Endothelial cell (in vitro differentiated cells): ENCODE measurements at places on chromosomes 3 and 15. TPM values are rescaled to one million over a fixed set of nuclear protein-coding genes. Genes with fewer than 3 reads are reported as not detected.

Gene CCR8
- not detected for total RNA-seq

Gene MYO5A
- total RNA-seq = 9.1 TPM

Gene DHX36
- total RNA-seq = 53.8 TPM

Gene RAD18
- total RNA-seq = 12.2 TPM

Gene PLS1
- 2.0 TPM for total RNA-seq

Gene TTC23
- total RNA-seq = 24.3 TPM

DNA sequence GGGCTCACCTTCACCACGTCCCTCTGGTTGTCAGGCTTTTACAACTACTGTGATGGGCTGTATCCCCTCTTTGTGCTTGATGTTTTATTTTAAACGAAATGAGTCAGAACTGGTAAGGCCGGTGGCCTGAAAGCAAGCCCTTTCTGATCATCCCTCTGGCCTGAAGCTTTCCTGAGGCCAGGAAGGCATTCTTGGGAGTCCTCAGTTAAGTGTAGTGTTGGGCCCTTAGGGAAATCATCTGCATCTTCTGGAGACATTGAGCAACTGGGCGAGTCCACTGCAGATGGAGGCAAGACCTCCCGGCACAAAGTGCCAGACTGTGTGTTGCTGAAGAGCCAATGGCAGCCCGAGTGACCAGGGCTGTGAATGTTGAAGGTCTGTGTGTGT lies 33.0 kb upstream of the AMOTL2 start:
- no peak overlapping the region for H3K27ac ChIP-seq
- no peak overlapping the region for H3K4me3 ChIP-seq
- H3K36me3 ChIP-seq = no peaks in the 10 kb centered on the region
- H3K4me1 ChIP-seq = peaks cover 5% of the 10 kb centered on the region
- DNase-seq = no peak

GRCh38 chr15:89128320-89129122 lies 40.3 kb downstream of the ABHD2 start:
- H3K36me3 ChIP-seq = no peaks in the 10 kb centered on the region
- H3K4me3 ChIP-seq = no peak overlapping the region
- H3K27me3 ChIP-seq = peaks cover 1% of the 10 kb centered on the region
- H3K4me1 ChIP-seq = peaks cover 22% of the 10 kb centered on the region
- H3K27ac ChIP-seq = no peak overlapping the region

DNA sequence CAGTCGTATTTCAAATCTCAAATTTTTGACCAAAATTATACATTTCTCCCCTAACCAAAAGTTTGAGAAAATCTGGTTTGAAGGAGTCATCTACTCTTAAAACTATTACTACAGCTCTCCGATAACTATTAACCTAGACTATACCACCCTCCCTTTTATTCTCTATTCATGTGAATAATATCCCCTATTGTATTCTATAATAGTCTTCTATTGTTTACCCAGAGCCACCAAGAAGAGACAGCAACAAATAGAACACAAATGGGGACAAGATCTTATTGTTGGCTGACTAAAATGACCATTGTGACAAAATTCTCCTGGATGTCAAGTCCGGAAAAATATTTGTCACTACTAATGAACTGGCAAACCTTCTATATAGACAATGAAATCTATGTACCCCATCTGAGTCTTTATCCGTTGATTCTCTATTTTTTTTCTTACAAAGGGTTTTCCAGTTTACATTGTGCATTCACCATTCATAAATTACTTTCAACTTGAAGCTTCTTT lies 618.0 kb downstream of the CADM2 start:
- no peak overlapping the region for H3K27ac ChIP-seq
- no peak for DNase-seq
- no peak overlapping the region for H3K4me3 ChIP-seq
- H3K4me1 ChIP-seq = no peaks in the 10 kb centered on the region

GRCh38 chr3:30819067-30819798 lies 75.2 kb downstream of the GADL1 start:
- H3K27me3 ChIP-seq = no peaks in the 10 kb centered on the region
- no peaks in the 10 kb centered on the region for H3K36me3 ChIP-seq
- no peak overlapping the region for H3K27ac ChIP-seq
- DNase-seq = no peak
- no peak overlapping the region for H3K4me3 ChIP-seq

- no peak overlapping the region for H3K27ac ChIP-seq
- H3K36me3 ChIP-seq = no peaks in the 10 kb centered on the region
- no peaks in the 10 kb centered on the region for H3K4me1 ChIP-seq
- no peak for DNase-seq
- no peak overlapping the region for H3K4me3 ChIP-seq
Observed at GRCh38 chr3:9292516-9292915, 43.1 kb upstream of the SRGAP3 start.

DNA sequence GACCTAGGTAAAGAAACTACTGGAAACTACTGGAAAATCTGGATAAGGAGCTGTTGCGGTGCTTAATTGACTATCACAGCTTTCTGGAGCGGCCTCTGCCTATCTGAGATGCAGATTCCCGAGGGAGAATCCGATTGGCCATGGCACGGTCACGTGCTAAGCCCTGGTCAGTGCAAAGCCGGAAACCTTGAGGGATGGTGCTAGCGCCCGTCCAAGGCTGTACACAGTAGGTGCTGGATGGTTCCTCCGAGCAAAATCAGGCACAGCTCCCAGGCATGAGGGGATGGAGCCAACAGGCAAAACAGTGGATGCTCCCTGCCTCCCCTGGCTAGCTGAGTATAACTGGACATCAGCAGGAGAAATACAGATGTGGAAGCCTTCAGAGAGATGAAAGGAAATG lies 238.7 kb upstream of the HES1 start:
- H3K27ac ChIP-seq = peak overlapping the region; percentile 14
- no peak for DNase-seq
- H3K4me3 ChIP-seq = no peak overlapping the region
- no peaks in the 10 kb centered on the region for H3K36me3 ChIP-seq
- peaks cover 2% of the 10 kb centered on the region for H3K27me3 ChIP-seq

GRCh38 chr3:128931046-128931445 lies 51.6 kb downstream of the ACAD9 start:
- peaks cover 4% of the 10 kb centered on the region for H3K27me3 ChIP-seq
- H3K27ac ChIP-seq = no peak overlapping the region
- no peaks in the 10 kb centered on the region for H3K4me1 ChIP-seq
- H3K4me3 ChIP-seq = no peak overlapping the region
- no peak for DNase-seq

DNA sequence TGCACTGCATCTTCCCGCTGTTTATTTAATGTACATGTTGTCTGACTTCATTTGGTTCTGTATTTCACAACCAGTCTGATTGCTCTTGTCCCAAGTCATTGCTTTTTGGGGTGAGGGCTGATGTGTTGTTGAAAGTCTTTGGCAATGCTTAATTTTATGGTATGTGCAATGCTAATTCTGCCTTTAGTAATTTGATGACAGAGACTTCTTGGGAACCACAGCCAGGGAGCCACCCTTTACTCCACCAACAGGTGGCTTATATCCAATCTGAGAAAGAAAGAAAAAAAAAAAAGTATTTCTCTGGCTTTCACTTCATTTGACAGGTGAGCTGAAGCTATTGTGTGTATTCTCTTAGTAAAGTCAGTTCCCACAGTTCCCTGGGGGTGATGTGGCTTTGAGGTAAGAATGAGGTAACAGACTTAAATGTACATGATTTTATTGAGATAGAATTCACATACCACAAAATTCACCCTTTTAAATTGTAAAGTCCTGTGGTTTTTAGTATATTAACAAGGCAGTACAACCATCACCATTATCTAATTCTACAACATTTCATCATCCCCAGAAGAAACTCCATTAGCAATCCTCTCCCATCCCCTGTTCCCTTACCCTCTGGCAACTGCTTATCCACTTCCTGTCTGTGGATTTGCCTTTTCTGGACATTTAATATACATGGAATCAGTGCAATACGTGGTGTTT lies 97.3 kb downstream of the SLCO3A1 start:
- peaks cover 68% of the 10 kb centered on the region for H3K4me1 ChIP-seq
- no peaks in the 10 kb centered on the region for H3K36me3 ChIP-seq
- no peak for DNase-seq
- H3K27me3 ChIP-seq = peaks cover 12% of the 10 kb centered on the region
- peak overlapping the region; percentile 42 for H3K27ac ChIP-seq
- H3K4me3 ChIP-seq = no peak overlapping the region

DNA sequence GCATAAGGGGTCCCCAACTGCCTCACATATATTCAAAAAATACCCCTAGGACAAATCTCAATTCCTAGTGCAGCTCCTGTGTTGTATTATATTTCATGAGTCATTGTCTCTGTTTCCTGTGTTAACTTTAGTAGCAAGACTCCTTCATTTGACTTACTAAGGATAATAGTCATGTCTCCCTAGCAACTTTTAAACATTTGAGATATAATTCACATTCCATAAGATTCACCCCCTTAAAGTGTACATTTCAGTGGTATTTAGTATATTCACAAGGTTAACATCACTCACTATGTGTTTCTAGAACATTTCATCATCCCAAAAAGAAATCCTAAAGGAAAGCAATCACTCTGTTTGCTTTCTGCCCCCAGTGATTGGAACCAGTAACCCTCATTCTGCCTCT lies 121.3 kb upstream of the WNT7A start:
- no peak overlapping the region for H3K4me3 ChIP-seq
- peaks cover 1% of the 10 kb centered on the region for H3K27me3 ChIP-seq
- DNase-seq = no peak

- H3K27me3 ChIP-seq = no peaks in the 10 kb centered on the region
- H3K4me1 ChIP-seq = peaks cover 3% of the 10 kb centered on the region
- DNase-seq = no peak
Observed at GRCh38 chr3:8486936-8487335, 14.7 kb upstream of the LMCD1 start.

GRCh38 chr3:68861521-68861920 lies 70.8 kb downstream of the TAFA4 start:
- no peaks in the 10 kb centered on the region for H3K4me1 ChIP-seq
- peaks cover 4% of the 10 kb centered on the region for H3K36me3 ChIP-seq
- H3K4me3 ChIP-seq = no peak overlapping the region
- H3K27ac ChIP-seq = no peak overlapping the region

GRCh38 chr3:25902586-25902985 lies 112.7 kb downstream of the OXSM start:
- no peak overlapping the region for H3K27ac ChIP-seq
- H3K4me1 ChIP-seq = peaks cover 8% of the 10 kb centered on the region
- no peaks in the 10 kb centered on the region for H3K36me3 ChIP-seq
- H3K27me3 ChIP-seq = no peaks in the 10 kb centered on the region
- no peak for DNase-seq

DNA sequence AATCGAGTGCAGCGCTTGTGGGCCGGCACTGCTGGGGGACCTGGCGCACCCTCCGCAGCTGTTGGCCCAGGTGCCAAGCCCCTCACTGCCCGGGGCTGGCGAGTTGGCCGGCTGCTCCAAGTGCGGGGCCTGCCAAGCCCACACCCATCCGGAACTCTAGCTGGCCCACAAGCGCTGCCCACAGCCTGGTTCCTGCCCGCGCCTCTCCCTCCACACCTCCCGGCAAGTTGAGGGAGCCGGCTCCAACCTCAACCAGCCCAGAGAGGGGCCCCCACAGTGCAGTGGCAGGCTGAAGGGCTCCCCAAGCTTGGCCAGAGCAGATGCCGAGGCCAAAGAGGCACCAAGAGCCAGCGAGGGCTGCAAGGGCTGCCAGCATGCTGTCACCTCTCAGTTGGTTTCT lies 73.4 kb downstream of the PLXNA1 start:
- peaks cover 4% of the 10 kb centered on the region for H3K27me3 ChIP-seq
- no peak overlapping the region for H3K27ac ChIP-seq
- H3K4me3 ChIP-seq = no peak overlapping the region
- DNase-seq = no peak

DNA sequence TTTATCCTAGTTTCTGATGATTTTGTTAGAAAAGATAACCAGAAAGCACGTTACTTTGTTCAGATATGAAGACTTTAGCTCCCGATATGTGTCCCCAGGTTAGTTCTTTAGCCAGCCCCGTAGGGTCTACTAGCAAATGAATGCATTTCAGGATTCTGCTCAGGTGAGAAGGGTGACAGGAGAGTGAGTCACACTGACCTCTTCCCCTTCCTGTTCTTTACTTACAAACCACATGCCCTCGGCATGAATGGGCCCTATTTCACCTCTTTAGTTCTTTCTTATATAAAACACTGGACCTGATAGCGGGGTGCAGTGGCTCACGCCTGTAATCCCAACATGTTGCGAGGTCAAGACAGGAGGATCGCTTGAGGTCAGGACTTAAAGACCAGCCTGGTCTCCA lies 98.4 kb downstream of the SLC49A4 start:
- H3K4me3 ChIP-seq = no peak overlapping the region
- no peaks in the 10 kb centered on the region for H3K27me3 ChIP-seq
- DNase-seq = no peak

GRCh38 chr3:38966811-38967692 lies 84.7 kb downstream of the SCN11A start:
- H3K27me3 ChIP-seq = no peaks in the 10 kb centered on the region
- H3K27ac ChIP-seq = no peak overlapping the region
- no peaks in the 10 kb centered on the region for H3K36me3 ChIP-seq
